Left lung (tissue), 14 donors: ENCODE measurements at places on chromosomes 16 and 17.

GRCh38 chr16:80197741-80198201, 343.0 kb upstream of the DYNLRB2 start:
- peak overlapping the region; percentile 37 for H3K27ac ChIP-seq
- H3K4me1 ChIP-seq: no peaks in the 10 kb centered on the region
- no peak for DNase-seq
- H3K27me3 ChIP-seq: no peaks in the 10 kb centered on the region
- no peak overlapping the region for H3K4me3 ChIP-seq

DNA sequence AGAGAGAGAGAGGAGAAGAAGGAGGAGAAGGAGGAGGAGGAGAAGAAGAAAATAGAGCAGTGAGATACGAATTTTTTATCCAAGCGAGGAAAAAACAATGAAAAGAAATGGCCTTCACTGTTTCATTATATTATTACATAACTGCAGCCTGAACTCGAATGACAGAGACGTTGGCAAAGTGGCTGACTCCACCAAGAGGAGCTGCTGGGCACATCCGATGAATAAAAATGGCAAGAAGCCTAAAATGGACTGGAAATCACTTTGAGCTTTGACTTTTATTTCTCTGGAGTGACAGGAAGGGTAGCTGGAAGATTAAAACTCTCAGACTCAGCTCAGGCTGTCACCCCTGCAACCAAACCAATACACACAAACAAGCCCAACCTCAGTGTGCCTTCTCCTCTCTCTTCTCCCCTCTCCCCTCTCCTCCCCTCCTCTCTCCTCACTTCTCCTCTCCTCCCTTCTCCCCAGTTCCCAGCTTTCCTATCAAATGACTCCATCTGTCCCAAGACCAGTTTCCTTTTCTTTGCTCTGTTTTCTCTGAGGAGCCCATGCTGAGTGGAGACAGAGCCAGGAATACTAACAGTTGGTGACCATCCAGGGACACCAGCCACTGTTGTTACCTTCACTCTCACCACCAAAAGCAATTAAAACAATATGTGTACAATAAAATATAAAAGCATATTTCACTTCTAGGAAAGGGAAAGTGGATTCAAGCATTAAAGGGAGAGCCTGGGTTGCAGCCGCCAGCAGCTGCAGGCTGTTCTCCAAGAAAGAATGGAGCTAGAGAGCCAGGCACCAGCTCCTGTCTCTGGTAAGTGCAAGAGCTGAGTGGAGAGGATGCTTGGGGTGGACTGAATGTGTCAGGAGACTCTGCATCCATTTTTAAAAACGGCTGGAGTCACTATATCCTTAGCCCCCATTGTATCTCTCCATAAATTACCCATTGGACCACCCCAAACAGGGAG, 51.2 kb downstream of the SOX9 start:
- no peak overlapping the region for H3K4me3 ChIP-seq
- H3K27ac ChIP-seq: no peak overlapping the region
- no peaks in the 10 kb centered on the region for H3K4me1 ChIP-seq
- H3K36me3 ChIP-seq: no peaks in the 10 kb centered on the region
- H3K27me3 ChIP-seq: no peaks in the 10 kb centered on the region

- H3K27me3 ChIP-seq: peaks cover 59% of the 10 kb centered on the region
- no peak for DNase-seq
- H3K27ac ChIP-seq: no peak overlapping the region
- no peak overlapping the region for H3K4me3 ChIP-seq
These were observed 1.2 kb upstream of the HBA1 start for GRCh38 chr16:175011-175949.

- peaks cover 68% of the 10 kb centered on the region for H3K4me1 ChIP-seq
- H3K27ac ChIP-seq: peak overlapping the region; percentile 7
- DNase-seq: no peak
- no peak overlapping the region for H3K4me3 ChIP-seq
- no peaks in the 10 kb centered on the region for H3K27me3 ChIP-seq
These were observed 32.6 kb downstream of the DCUN1D3 start for GRCh38 chr16:20867585-20867984.

DNA sequence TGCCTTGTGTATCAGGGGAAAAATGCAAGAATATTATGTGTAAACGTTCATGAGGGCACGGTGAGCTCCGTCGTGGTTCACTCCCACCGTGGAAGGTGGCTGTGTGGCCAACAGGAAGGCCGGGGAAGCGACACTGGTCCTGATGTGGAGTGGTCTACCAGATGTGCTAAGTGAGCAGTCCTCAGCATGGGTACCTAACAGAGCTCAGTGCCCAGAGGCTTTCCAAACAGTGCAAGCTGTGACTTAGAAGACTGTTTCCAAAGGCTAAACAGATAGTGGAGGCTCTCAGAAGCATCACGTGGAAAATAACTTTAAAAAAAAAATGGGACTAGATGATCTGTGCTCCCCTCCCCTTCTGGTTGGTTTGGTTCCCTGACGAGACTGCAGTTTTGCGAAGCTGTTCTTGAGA, 199.3 kb upstream of the CHMP6 start:
- peak; percentile 13 for DNase-seq
- H3K4me3 ChIP-seq: no peak overlapping the region
- H3K27me3 ChIP-seq: no peaks in the 10 kb centered on the region
- peaks cover 44% of the 10 kb centered on the region for H3K4me1 ChIP-seq
- no peaks in the 10 kb centered on the region for H3K36me3 ChIP-seq

GRCh38 chr16:4634768-4635167, 10.1 kb downstream of the MGRN1 start:
- no peaks in the 10 kb centered on the region for H3K36me3 ChIP-seq
- no peak overlapping the region for H3K4me3 ChIP-seq

DNA sequence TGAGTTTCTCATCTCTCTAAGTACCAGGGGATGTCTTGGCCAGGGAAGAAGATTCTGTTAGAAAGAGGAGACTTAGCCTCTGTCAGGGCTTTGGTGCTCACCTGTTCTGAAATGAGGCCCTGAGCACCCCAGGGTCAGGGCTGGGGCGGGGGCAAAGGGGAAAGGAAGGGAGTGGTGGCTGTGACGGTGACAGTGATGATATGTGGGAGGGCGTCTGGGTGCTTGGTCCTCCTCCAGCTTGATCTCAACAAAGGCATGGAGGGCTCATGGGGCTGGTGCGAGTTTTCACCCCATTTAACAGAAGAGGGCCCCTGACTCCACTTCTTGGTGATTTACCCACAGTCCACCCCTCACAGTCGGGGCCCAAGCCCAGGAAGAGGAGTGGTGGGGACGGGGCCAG, 15.1 kb downstream of the SOX8 start:
- no peaks in the 10 kb centered on the region for H3K4me1 ChIP-seq
- H3K4me3 ChIP-seq: no peak overlapping the region
- H3K27ac ChIP-seq: no peak overlapping the region
- no peaks in the 10 kb centered on the region for H3K36me3 ChIP-seq

- no peaks in the 10 kb centered on the region for H3K36me3 ChIP-seq
- no peaks in the 10 kb centered on the region for H3K27me3 ChIP-seq
- no peak overlapping the region for H3K4me3 ChIP-seq
- H3K27ac ChIP-seq: no peak overlapping the region
These were observed 70.1 kb downstream of the ARHGAP23 start for GRCh38 chr17:38498353-38498752.
